AG04450 (cell line): ENCODE measurements at places on chromosomes 2 and 18. TPM values are rescaled to one million over a fixed set of nuclear protein-coding genes. Genes with fewer than 3 reads are reported as not detected.

DNA sequence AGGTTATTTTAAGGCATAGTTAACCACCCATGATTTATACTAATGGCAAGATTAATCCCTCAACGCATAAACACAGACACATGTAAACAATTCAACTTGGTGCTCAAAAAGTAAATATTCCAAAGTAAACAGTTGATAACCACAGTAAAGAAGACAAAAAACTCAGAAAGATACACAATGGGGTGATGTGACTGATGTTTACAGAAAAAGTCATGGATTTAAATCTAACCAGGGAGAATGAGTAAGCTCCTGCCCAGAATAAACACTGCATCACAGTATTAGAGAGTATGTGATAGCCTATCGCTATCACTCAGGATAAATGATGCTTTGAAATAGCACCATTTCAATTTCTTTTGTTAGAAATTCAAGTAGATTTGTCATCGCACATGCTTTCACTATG is 49.3 kb downstream of the HIBCH start:
- peak; percentile 43 for DNase-seq

DNA sequence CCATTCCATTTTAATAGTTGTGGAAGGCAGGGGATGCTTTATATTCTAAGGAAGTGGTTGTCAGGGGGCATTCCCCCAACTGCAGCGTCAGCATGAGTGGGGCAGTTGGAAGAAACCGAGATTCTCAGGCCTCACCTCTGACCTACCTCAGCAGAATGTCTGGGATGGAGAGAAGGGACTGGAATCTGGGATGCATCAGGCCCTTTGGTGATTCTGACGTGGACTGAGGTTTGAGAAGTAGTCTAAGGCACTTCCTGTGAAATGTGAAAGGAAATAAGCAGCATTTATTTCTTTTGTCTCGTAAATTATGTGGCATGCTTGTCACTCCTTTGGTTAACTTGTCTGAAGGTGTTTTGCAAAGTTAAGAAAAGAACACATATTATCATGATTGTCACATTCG is 540.7 kb upstream of the NETO1 start:
- no peak for DNase-seq

METAP1D gene
- 6.2 and 8.3 TPM in 2 replicates for polyA plus RNA-seq

DNA sequence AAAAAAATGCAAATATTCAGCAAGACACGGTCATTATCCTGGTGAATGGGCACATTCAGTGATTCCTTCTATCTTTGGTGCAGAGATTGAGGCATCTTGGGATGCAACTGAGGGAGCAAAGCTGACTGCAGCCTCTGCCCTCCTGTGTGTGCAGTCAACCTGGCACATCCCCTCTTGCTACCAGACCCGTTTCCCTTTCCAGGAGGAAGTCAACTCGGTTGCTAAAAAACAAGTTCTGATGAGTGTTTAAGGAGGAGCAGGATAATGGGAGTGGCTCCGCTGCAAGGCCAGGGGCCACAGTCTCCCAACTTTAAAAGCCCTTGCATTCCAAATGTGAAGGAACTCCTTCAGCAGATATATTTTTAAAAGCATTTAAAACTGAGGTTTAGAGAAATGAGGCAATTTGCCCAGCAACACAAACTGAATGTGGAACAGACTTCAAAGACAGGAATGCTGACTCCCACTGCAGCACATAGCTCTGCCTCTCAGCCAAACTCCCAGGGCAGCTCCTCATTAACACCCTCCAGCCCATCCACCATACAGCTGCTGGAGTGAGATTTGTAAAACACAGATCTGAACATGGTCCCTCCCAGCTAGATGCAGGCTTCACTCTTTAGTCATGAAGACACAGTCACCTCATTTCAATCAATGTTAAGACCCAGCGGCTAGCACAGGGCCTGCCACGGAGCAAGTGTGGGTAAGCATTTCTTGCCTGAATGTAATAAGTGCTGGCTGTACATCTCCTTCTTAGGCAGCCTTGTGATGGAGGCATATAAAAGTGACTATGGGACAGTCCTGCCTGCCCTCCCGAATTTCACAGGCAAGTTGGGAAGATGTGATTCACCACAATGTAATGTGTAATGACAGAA is 54.3 kb downstream of the VSNL1 start:
- DNase-seq: no peak

FOXI3 gene
- not detected in 2 replicates for polyA plus RNA-seq

SLC16A14 gene
- polyA plus RNA-seq: 2.1 and 2.7 TPM in 2 replicates

ABCG5 gene
- polyA plus RNA-seq: not detected in 2 replicates

DNA sequence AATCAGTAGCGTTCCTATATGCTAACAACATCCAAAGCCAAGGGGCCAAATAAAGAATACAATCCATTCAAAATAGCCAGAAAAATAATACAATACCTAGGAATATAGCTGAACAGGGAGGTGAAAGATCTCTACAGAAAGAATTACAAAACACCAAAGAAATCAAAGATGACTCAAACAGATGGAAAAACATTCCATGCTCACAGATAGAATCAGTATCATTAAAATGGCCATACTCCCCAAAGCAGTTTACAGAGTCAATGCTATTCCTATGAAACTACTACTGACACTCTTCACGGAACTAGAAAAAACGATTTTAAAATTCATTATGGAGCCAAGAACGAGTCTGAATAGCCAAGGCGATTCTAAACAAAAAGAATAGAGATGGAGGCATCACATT is 57.4 kb downstream of the CCBE1 start:
- DNase-seq: no peak

- peak; percentile 72 for DNase-seq
Measured at GRCh38 chr2:38274286-38275276, 102.5 kb downstream of the ATL2 start.

DNA sequence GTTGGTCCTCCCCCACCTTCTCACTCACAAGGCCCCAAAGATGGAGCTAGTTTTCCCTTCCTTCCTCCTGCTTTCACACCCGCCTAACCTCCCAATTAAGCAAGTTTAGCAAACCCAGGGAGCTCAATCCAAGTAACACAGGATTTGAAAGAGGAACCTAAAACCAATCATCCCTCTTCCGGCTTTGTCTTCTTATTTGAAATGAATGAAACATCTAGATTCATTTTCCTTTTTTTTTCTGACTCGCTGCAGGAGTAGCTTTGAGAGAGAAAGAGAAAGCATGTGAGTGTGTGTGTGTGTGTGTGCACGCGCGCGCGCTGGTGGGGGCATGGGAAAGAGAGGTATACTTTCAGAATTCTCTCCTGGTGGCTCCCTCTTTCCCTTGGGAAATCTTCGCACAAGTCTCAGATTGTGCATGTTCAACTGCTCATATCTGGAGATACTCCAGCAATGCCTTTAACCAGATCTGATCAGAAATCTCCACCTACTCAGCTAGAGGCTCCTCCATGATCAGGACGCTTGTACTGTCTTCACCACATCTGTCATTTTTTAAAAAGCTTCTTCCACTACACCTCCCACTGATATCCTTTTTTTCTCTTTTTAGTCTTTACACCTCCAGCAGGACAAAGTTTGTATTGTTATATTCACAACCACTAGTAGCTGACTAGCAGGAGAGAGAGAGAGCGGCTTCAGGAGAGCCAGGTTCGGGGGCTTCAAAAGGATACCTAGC is 1.7 kb downstream of the SLC8A1 start:
- DNase-seq: no peak

GPR39 gene
- 2.9 and 3.6 TPM in 2 replicates for polyA plus RNA-seq

XDH gene
- 0.27 and 0.35 TPM in 2 replicates for polyA plus RNA-seq

ACTG2 gene
- 641 and 956 TPM in 2 replicates for polyA plus RNA-seq

DNA sequence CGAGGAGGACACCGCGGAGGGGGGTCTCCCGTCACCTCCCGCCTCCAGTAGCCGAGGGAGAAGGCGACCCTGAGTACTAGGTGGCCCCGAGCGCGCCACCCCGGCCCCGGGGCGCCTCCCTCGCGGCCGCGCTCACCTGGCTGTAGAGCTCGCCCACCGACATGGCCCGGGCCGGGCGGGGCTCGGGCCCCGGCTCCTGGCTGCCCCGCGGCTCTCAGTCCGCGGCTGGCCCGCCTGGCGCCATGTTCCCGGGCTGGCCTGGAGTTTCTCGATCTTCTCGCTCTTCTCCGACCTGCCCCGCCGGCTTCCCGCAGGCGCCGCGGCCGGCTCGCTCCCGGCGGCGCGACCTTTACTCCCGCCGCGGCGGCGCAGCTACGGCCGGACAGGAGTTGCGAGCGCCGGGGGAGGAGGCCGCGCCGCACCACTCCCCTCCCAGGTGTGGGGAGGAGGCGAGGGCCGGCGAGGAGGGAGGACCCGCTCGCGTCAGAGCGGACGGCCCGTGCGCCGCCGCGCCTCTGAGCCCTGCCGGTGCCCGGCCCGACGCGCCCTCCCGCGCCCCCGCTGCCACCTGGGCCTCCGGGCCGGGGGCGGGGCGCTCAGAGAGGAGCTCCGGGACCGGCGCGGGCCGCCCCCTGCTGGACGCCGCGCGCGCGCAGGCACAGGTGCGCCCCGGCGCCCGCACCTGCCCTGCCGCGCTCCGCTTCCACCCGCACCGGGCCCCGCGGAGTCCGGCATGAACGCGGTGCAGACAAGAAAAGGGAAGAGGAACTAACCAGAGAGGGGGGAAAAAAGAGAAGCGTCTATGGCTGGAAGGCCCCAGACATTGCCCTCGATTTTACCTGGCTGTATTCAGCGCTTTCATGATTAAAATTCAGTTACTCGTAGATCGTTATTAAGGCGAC is at the start of gene MYO5B:
Gene MYO5B, minus strand, starts transcription at position 517 of the 902 bp plus-strand sequence. Its CDS starts 354 bp downstream, at position 163.
- DNase-seq: no peak

RND3 gene
- polyA plus RNA-seq: 533 and 627 TPM in 2 replicates

UGT1A4 gene
- not detected in 2 replicates for polyA plus RNA-seq
